ENCODE measurements at places on chromosomes 4 and X.

GRCh38 chrX:105876658-105877057 lies 54.3 kb downstream of the NRK start:
- DNase-seq, result no peak

- no peak for DNase-seq
Measured at GRCh38 chr4:168188754-168189153, 96.4 kb downstream of the ANXA10 start.

- DNase-seq, result peak; percentile 54
Measured at GRCh38 chr4:17328141-17328815, 183.6 kb downstream of the QDPR start.

DNA sequence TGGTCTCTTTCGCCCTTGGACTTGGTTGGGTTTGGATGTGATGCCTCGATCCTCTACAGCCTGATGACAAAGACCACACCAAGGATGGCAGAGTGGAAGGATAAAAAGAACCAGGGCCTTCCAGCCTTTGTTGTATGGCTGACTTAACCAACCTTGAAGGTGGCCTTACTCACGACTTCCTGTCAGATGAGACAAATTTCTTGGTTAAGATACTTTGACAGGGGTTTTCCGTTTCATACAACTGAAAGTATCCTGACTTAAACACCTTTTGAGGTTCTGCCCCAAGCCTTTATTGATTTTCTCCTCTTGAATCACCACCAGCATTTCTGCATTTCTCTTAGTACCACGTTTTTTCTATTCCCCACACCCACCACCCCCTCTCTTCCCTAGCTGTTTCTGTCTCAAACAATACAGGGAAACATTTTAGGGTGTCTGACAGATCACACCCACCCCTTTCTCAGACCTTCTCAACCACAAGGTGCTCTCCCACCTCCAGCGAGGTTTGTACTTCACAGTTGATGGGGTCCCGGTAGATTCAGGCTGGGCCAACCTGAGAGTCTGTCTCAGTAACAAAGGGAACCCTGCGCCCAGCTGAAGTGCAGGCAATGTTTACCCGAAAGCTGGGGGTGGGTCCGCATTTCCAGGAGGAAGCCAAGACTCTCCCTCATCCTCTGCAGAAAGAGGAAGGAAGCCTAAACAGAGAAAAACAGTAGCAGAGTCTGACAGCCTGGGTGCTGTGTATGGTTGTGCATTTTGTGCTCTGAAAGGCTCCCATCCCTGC lies 5.0 kb upstream of the TSPAN5 start:
- DNase-seq, result no peak

GRCh38 chr4:148044912-148045352 lies 313.0 kb downstream of the ARHGAP10 start:
- DNase-seq, result peak; percentile 26

DNA sequence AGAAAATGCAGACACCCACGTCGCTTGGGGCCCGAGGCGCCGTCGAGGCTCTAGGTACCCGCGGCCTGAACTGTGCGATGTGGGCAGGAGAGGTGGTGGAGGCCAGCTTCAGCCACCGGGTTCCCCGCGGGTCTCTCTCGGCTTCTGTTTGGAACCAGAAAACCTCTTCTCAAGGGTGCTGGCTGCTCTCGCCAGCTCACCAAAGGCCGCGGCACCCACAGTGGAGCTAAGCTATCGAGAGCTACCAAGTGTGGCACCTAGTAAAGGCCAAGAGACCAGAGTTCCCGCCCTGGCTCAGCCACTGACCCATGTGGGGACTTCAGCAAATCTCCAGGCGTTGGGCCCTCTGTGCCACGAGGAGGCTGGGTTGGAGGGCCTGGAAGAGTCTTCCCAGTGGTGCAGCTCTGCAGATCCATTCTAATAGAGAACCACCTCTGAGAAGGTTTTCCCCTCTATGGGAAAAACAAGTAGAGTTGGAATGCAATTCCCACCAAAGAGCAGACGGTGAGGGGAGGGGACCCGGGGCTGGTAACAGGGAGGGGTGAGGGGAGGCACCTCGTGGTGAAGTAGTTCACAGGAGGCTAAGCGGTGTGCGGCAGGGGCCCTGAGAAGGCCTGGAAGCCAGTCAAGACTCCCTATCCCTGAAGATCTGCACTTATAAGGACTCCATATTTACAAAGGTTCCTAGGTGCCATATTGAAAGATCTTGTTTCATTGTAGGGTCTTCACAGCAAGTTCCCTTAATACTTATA lies 5.5 kb upstream of the HMGB3 start:
- no peak for DNase-seq

- DNase-seq, result peak; percentile 94
Measured at GRCh38 chr4:8410641-8411271, 29.8 kb downstream of the ACOX3 start.

DNA sequence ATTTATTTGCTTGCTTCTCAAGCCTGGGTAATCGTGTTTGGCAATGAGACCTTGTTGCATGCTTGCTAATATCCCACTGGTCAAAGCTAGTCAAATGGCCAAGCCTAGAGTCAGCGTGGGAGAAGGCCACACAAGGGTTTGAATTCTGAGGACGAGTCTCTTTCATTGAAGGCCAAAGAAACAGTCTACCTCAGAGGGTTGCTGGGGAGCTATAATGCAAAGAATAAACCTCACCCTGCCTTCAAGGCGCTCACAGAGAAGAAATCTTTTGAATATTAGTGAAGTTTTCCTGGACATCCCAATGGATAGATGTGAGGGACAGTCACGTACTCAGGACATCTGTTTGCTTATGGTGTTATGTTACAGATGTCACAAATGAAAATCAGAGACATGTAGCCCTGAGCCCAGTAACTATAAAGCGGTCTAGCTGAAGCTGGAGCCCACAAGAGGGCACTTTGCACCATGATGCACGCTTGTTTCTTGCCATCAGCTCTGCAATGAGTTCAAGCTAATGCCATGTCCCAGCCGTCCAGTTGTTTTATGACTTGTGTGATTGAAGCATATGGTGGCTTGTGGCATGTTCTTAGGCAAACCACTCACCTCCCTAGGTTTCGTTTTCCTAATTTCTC lies 1.1 kb upstream of the TLR3 start:
- DNase-seq, result peak; percentile 72

Measured in dermis microvascular lymphatic vessel endothelial cell (primary cell).